ENCODE measurements at places on chromosomes 5 and 9. TPM values are rescaled to one million over a fixed set of nuclear protein-coding genes. Genes with fewer than 3 reads are reported as not detected.

STC2 gene
- 110 TPM for total RNA-seq

ELAVL2 gene
- under 0.01 TPM for total RNA-seq

PCDHA11 gene
- 0.51 TPM for total RNA-seq

KCNV2 gene
- not detected for total RNA-seq

SLC6A19 gene
- total RNA-seq, result not detected

GZMA gene
- total RNA-seq, result not detected

PCDHGA3 gene
- 1.5 TPM for total RNA-seq

C5orf58 gene
- not detected for total RNA-seq

NOXA1 gene
- 0.77 TPM for total RNA-seq

MAT2B gene
- total RNA-seq, result 136 TPM

PTPN3 gene
- total RNA-seq, result 2.3 TPM

KIAA0825 gene
- 3.6 TPM for total RNA-seq

QRFP gene
- not detected for total RNA-seq

MCTP1 gene
- total RNA-seq, result 3.6 TPM

SHISAL2B gene
- not detected for total RNA-seq

ADRA1B gene
- 0.26 TPM for total RNA-seq

CCDC152 gene
- 1.5 TPM for total RNA-seq

KIF12 gene
- not detected for total RNA-seq

PHYKPL gene
- total RNA-seq, result 44.8 TPM

CLIC3 gene
- total RNA-seq, result 3.5 TPM

GRK6 gene
- 13.1 TPM for total RNA-seq

PCDHB16 gene
- total RNA-seq, result 0.51 TPM

TNFSF8 gene
- total RNA-seq, result not detected
